Right renal cortex interstitium (tissue), 3 donors: ENCODE measurements at places on chromosomes 2 and 18. TPM values are rescaled to one million over a fixed set of nuclear protein-coding genes. Genes with fewer than 3 reads are reported as not detected.

The RAB6C gene
- polyA plus RNA-seq: 1.3 TPM

The PSME4 gene
- 64.1 TPM for polyA plus RNA-seq

The PDIA6 gene
- polyA plus RNA-seq: 391 TPM

The HK2 gene
- polyA plus RNA-seq: 10.6 TPM

The EPB41L3 gene
- 58.0 TPM for polyA plus RNA-seq

The GAREM2 gene
- polyA plus RNA-seq: 6.0 TPM

The LAMA3 gene
- polyA plus RNA-seq: 2.6 TPM

The SKA1 gene
- 6.4 TPM for polyA plus RNA-seq

The RTP5 gene
- polyA plus RNA-seq: not detected

The UGT1A4 gene
- not detected for polyA plus RNA-seq

The ICA1L gene
- polyA plus RNA-seq: 13.3 TPM

The SANBR gene
- 9.8 TPM for polyA plus RNA-seq

The RGPD3 gene
- 0.43 TPM for polyA plus RNA-seq

The VIT gene
- not detected for polyA plus RNA-seq

The B3GNT2 gene
- polyA plus RNA-seq: 34.1 TPM

The MTX2 gene
- polyA plus RNA-seq: 106 TPM

The CROCC2 gene
- polyA plus RNA-seq: not detected

The CLIP4 gene
- polyA plus RNA-seq: 16.5 TPM

The SLC40A1 gene
- polyA plus RNA-seq: 137 TPM

The TCF7L1 gene
- 39.7 TPM for polyA plus RNA-seq

The LYPD6B gene
- polyA plus RNA-seq: 28.6 TPM

The GPBAR1 gene
- 2.5 TPM for polyA plus RNA-seq
